Dorsolateral prefrontal cortex (tissue), 122 donors: ENCODE measurements at places on chromosomes 1 and 21.

GRCh38 chr1:31064718-31065309 is 703 bp downstream of the PUM1 start:
- DNase-seq = peak; percentile 32

GRCh38 chr1:238690415-238690814 is 696.0 kb upstream of the CHRM3 start:
- no peak for DNase-seq

DNA sequence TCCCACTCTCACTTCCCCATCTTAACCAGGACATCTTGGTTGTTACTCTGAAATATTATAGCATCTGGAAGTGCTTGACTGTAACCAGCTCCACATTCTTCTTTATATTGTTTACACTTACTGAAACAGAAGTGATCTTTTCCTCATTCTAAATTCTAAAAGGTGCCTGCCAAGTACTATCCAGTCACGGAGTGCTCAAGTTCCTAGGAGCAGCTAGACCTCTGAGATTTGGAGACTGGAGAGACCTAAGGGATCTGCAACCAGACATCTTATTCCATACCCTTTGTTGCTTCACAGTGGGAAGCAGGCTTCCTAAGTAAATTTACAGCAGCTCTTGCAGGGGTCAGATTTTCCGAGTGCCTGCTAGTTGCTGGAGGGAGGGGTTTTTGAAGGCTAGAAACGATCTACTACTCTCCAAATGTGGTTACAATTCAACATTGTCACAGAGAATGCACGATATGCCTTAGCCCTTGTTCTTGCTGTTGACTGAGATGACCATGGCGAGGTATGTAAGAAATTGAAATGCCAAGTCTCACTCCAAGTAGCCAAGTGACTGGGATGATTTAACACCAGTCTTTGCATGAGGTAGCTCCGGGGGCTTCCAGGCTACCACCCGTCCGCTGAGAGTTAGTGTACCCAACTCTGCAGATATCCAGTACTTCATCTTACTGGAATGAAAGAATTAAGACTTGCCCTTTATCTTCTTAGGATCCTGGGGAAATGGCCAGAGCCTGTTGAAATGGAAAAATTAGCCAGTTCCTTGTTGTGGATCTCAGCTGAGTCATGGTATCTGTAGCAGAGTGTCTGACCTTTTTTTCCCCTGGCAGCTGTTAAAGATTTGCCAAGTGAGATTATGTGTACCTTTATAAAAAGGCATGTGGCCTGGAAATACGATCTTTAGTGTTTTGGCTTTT is 150.8 kb downstream of the MAST2 start:
- no peak for DNase-seq

GRCh38 chr1:227844320-227845146 is 29.1 kb downstream of the PRSS38 start:
- no peak for DNase-seq

DNA sequence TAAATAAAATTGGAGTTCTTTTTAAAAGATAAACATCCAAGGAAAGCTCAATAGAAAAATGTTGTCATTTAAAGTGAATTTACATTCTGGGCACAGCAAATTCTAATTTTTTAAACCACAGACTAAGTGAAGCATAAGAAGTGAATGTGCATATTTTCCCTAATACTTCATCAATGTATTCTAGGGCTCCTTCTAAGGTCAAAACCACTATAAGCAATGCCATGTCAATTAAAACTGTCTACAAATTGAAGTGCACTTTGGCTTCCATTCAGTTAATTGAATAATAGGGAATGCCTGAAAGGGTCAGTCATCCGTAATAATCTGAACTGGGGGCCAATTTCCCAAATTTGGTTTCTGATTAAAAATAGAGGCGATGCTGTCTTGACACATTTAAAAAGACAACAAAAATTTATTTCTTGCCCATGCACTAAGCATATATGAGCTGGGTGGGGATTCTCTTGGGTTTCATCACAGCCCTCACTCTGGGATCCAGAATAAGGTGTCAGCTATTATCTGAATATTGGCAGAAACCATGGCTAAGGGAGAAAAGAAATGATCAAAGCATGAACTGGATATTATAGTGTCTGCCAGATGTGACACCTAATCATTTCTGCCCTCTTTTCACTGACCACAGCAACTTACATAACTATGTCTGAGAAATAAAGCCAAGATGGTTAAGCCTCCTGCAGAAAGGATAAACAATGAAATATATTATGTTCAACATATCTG is 660.6 kb upstream of the B3GALT2 start:
- no peak for DNase-seq

DNA sequence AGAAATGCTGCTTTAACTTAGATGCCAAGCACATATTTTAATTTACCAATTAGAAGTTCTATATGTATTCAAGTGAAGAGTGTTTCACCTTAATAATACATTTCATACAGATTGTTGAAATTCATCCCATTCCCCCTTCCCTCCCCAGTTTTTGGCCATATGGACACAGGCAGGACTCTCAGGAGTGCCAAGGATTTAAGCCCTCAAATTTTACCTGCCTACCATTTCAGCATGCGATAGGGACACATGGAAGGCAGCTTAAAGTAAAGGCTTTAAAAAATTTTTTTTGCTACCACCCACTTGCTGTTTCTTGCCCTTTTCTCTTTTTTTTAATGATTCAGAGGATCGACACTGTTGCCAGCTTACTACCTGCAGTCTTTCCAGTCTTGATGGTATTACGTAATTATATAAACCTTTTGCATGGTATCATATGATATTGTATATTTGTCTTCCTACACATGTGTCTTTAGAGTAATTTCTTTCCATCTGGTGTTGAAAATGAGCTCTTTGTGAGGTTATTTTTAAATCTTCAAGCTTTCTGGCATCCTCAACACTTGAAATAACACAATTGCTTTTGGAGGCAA is 7.0 kb downstream of the EPB41 start:
- DNase-seq = no peak

GRCh38 chr1:93567255-93567918 is 114.2 kb downstream of the BCAR3 start:
- DNase-seq = no peak
